ENCODE measurements at places on chromosomes 7 and 10. TPM values are rescaled to one million over a fixed set of nuclear protein-coding genes. Genes with fewer than 3 reads are reported as not detected.
A peak's percentile ranks its signal among the peaks of the same experiment; 100 is the strongest.

DNA sequence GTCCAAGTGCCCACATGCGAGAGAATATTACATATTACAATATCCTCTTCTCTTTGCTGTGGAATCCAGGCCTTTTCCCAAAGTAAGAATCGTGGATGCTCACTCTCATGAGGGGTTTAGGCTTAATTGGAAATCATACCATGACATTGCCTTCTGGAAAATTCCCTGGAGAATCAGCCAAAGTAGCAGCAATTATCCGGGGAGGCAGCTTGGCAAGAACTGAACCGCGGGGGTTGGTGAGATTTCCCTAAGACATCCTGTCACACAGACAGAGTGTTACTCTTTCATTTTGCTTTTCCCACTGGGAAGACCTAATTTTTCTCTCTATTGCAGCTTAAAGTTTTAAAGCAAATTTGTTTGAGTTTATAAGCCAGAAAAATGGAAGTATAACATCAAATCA lies 463.6 kb upstream of the DPP6 start:
- ATAC-seq = no peak

BMPER gene
- total RNA-seq = 22.5 TPM

GJC3 gene
- not detected for total RNA-seq

LRRN3 gene
- 0.40 TPM for total RNA-seq

- ATAC-seq = no peak
Measured at GRCh38 chr10:4062751-4063150, 277.7 kb upstream of the KLF6 start.

DNA sequence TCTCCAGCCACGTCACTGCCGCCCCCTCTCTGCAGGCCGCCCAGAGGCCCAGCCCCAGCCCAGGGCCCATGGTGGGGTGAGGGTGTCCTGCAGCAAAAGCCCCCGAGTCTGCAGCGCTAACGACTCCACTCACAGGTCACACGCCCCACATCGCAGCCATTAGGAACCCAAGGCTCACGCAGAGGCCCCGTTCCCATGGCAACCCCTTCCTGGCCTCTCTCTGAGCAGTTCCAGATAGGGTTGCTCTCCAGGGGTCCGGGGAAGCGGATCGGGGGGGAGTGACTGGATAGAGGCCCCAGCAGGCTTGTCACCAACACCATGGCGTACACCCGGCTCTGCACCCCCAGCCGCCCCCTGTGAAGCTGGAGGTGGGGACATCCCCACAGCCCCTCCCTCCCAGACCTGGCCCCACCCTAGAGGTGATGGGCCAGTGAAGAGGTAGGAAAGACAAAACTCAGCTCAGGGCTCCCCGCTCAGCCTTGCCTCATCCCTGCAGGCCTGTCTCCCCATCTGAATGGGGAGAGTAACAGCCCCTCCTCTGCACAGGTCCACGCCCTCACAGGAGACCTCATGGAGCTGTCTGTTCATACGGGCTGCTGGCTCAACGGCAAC lies 41.2 kb downstream of the TNRC18 start:
- peak; percentile 28 for ATAC-seq

- ATAC-seq = no peak
Measured at GRCh38 chr10:62136931-62137330, 131.7 kb downstream of the RTKN2 start.

GRCh38 chr7:8111282-8111960 lies 142.8 kb downstream of the GLCCI1 start:
- no peak for ATAC-seq

EN2 gene
- not detected for total RNA-seq

DNA sequence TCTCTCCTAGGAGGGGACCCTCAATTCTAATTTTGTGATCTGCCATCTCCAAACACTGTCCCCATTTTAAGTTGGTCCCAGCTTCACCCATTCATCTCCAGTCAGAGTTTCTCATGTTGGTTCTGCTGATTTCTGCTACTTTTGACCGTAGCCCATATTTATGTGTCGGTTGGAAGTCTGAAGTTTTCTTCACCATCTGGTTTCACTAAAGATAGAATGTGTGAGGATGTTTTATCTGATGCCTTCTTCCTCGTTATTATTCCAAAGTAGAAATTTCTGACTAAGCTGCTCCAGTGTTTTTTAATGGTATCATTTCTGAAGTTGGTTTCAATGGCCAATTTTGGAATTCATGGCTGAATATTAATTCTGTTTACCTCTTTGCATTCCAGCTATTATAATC lies 21.3 kb upstream of the IFIT2 start:
- no peak for ATAC-seq

ASB10 gene
- total RNA-seq = not detected

ZRANB1 gene
- total RNA-seq = 45.0 TPM

DNA sequence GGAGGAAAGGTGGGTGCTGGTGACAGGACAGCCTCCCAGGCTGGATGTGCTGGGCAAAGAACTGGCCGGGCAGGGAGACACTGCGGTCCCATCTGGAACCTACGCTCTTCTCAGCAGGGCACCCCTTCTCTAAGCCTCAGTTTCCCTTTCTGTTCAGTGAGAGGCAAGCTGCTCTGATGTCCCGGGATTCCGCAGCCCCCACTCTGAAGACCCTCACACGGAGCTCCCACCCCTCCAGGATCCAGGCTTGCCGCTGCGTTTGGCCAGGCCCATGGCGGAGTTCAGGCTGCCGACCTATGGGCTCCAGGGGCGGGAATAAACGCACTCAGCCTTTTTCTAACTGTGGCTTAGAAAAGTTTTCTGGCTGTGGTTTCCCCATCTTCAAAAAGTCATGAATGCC lies 10.2 kb upstream of the INTS1 start:
- ATAC-seq = no peak

GRCh38 chr10:7593063-7593462 lies 73.7 kb downstream of the ITIH5 start:
- peak; percentile 92 for ATAC-seq

DNA sequence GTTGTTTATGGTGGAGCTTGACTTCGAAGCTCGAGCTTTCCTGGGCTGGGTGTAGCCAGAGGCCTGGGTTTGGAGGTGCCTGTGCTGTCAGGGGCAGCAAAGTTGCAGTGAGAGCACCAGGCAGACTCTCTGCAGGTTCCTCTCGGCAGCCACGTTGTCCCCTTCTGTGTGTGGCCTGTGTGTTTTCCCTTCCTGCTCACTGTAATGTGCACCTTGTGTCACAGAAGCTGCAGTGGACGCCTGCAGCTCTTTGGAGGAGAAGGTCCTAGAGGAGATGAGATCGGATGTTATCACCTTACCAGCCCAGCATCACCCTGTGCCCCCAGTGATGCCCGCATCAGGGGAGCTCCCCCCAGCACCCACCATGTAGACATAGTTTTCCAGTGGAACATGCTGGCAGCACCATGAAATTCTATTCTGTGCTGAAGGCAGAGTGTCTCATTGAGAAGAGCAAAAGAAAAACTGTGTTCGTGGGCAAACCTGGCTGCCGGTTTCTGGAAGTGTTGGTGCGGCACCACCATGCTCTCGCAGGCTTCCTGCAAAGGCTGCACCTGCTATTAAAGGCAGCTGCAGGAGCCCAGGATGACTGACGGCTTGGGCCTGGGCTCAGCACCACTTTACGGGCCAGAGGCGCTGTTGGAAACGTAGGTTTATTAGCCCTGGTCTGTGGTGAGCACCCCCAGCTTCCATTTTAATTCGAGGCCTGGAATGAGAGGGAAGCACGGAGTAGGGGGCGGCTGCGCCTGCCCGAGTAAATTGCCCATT lies 609.8 kb upstream of the FOXK1 start:
- ATAC-seq = no peak

UFSP1 gene
- total RNA-seq = 7.2 TPM

DNA sequence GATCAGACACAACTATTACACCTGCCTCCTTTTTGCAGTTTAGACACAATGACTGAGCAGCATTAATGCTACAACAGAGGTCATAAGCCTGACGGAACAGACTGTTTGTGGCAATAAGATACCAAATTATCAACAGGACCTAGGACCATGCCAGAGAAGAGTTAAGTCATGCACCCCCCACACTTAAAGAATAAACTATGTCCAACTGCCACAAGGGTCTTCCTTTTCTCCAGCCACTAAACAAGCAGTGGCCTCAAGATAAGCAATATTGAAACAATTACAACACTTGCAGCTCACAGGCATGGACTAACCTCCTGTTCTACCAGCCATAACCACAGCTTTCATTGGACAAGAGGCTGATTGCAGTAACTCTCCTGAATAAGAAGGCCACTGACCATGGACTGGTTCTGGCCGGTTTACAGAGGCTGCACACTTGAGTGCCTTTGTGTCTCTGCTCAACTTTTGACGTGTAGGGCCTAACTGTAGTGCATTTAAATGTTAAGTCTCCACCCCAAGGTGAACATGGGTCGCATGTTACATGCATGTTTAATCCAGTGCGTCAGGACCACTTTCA lies 104.4 kb downstream of the STRA8 start:
- ATAC-seq = no peak

DNA sequence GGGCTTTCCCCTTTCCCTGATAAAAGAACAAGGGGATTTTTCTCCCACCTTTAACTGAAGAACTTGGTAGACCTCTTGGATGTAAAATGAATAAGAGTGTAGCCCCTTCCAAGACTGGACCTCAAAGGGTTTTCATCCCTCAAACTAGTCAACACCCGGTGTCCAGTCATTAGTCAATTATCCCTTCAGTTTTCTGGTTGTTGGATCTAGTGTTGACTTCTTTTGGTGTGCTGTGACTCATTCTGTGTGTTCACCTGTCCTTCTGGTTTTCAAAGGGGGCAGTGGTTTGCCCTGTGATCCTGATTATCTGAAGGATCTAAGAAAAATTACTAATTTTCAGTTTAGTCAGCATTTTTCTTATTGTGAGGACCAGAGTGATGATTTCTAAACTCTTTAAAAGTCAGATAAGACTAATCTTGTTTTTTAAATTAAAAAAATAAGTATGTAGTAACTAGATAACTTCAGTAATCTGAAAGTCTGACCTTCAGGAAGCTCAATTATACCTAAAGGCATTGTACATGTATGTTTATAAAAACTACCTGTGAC lies 583.5 kb downstream of the CNTNAP2 start:
- ATAC-seq = no peak

DNA sequence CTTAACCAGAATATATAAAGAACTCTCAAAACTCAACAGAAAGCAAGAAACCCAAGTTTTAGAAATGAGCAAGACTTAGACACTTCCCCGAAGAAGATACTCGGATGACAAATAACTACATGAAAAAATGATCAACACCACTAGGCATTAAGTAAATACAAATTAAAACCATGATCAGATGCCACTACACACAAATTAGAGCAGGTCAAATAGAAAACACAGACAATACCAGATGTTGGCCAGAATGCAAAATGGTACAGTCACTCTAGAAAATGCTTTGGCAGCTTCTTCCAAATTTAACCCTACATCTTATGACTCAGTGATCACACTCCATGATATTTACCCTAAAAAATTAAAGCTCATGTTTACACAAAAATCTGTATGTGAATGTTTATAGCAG lies 18.4 kb downstream of the TMEM176A start:
- ATAC-seq = no peak

GRCh38 chr10:23439961-23440889 lies 1.4 kb downstream of the OTUD1 start:
- ATAC-seq = no peak

DNA sequence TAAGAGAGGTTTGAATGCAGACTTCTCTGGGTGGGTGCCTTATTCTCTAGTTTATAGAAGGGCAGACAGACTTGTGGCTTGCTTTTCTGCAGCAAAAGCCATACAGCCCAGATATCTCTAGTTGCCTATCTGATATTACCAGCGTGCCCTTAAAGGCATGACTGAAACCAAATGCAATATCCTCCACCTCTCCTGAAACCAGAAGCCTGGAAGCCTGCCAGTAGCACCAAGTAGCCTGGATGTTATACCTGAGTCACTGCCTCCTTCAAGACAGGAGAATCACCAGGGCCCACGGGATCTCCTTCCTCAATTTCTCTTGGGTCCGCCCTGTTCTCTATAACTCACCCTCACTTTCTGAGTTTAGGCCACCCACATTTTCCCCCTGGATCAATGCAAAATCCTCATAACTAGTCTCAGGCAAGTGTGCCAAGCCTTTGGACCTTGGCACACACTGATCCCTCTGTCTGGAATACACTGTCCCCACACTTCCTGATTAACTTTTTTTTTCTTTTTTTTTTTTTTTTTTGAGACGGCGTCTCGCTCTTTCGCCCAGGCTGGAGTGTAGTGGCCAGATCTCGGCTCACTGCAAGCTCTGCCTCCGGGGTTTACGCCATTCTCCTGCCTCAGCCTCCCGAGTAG lies 638.4 kb downstream of the GALNT17 start:
- no peak for ATAC-seq

All from gastroesophageal sphincter (tissue), 4 donors.